GM12892 (cell line): ENCODE measurements at places on chromosomes 7 and 10.

GRCh38 chr7:114889646-114890285 lies 32.1 kb upstream of the MDFIC start:
- DNase-seq, result no peak

GRCh38 chr10:69130251-69130650 lies 6.3 kb downstream of the VPS26A start:
- DNase-seq, result no peak

- DNase-seq, result no peak
Observed at GRCh38 chr7:139232904-139233303, 1.9 kb downstream of the UBN2 start.

GRCh38 chr7:374706-375311 lies 84.8 kb downstream of the FOXL3 start:
- DNase-seq, result no peak

GRCh38 chr10:14322526-14323188 lies 8.1 kb downstream of the FRMD4A start:
- no peak for DNase-seq

DNA sequence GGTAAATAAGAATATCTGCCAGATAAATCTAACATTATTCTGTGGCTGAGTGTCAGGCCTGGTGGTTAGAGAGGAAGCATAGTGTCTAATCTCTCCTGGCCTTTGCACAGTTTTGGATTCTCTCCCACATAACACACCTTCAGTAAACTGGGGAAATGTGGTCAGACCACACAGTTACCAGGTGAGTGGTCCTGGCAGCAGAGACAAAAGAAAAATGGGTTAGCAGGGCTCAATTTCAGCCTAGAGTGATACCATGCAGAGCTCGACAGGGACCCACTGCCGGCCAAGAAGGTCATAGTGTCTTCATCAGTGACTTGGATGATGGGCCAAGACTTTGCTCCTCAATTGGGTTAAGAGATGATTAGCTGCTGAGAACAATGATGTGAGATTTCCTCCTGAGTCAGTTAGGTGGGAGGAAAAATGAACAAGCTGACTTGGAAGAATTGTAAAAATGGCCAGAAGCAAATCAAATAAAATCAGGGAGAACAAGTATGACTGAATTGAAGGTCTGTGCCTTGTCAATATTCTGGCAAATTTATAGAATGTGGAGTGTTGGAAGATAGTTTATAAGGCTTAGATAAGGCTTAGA lies 69.2 kb upstream of the EFCAB10 start:
- DNase-seq, result no peak

DNA sequence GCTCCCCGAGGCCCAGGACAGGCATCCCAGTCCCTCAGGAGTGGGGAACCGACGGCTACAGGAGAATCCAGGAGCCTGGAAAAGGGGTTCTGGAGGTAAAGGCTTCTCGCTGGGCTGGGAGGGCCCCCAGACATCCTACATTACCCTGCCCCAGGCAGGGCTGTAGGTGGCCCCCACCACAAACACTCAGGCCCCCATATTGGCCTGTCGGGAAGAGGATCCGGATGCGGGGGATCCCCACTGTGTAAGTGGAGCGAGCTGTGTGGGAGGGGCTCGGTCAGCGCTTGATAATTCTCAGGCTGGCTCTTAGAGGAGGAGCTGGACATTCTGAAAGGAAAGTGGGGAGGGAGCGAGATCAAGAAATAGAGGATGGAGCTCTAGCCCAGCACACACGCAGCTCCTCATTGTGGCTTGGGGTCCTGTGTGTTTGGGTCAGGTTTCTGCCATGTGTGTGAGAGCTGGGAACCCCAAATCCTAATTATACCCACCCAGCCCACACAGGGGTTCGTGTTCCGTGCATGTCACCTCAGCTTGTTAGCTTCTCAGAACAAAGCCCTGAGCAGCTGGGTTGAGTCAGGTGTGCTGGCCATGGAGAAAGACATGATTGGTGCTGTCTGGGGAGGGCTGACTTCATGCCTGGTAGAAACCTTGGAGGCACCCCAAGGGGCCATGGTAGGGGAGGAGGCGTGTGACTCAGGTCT lies 49.4 kb downstream of the ZNF467 start:
- DNase-seq, result no peak
